Fibroblast of mammary gland (primary cell): ENCODE measurements at places on chromosomes 6 and 20.

DNA sequence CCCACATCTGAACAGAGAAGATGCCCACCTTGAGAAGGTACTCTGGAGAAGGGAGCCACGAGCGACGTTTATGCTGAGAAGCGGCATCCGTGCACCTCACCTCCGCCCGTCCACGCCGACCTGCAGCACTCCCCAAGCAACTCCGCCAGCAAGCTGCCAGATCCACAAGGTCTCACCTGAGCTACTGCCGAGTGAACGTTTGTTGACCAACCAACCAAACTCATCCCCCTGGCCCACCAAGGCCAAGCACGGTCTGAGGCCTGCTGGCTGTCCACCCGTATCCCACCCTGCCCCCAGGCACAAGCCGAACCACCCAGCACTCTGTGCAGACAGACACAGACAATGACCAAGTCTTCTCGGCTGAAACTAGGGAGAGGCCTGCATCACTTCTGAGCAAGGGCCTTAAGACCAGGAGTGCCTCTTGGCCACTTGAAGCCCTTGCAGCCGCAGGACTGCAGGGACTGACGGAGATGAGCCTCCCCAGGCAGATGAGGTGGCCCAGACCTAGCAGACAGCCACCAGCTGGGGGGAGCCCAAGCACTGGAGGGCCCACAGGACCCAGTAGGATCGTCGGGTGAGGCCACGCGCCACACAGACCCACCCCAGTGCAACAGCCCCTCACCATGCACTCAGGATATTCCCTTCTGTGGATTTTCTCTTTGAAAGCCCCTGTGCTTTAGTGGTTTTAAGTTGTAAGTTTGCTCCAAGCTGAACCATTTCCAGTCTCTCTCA lies 12.1 kb downstream of the TAF4 start:
- DNase-seq = no peak

DNA sequence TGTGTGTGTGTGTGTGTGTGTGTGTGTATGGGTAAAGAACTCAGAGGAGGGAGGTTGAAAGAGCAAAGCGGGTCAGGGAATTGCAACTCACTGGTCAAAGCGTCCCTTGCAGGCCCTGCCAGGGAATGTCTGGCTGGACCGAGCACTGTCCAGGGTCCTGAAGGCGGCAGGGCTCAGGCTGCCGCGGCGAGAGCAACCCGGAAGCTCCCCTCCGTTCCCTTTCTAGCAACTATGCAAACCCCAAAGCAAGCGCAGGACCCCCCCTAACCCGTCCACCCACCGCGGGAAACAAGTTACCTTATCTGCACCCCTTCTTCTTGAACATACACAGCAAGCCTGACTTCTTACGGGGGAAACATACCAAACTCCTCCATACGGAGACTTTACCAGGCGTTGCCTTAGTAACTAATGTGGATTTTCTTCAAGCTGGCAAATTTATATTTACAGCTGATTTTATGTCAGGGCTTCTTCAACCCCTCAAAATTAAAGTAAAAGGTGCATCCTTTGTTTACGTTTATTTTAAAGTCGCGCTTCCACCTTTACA lies 538 bp upstream of the GRM1 start:
- peak; percentile 52 for DNase-seq

DNA sequence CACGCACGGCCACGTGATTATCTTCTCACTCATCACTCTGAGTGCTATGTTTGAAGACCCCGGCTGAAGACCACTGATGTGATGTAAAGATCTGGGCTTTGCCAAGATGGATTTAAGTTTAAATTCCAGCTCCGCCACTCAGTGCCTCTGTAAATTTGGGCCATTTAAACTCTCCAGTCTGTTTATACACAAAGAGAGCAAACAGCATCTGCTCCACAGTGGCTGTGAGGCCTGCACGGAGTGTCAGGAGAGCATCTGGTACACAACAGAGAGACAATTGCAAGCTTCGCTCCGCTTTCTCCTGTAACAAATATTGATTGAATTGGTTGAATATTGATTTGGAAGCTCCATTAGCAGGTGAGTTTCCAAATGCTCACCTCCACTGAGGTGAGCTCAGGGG lies 80.5 kb upstream of the FRMD1 start:
- no peak for DNase-seq

DNA sequence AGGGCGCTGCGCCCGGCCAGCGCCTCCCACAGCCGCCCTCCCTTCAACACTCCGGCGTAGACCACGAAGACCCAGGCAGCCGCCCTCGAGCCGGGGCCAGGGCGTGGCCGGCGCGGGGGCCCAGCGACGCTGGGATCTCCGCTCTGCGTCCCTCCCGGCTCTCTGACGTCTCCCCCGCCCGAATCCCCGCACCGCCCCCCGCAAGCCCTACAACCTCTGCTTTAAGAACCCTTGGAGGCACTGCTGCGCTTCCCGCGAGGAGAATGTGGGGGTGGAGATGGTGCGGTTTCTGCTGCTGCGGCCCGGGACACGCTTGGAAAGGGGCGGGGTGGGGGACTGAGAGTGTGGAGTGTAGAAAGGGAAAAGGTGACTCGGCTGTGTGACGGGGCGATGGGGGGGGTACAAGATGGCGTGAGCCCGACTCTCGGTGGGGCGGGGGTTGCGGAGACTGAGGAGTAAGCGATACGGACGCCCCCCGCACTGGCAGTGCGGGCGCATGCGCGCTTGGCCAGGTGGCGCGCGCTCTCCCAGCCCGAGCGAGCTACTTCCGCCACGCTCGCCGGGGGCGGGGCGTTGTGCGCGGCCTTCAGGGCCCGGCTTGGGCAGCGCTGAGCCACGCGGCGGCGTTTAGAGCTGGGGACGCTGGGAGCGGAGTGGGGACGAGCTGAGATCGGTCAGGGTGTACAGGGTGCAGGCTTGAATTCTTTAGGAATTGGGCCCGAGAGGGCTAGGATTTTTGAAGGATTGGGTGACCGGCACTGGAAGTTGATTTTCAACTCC lies at the start of gene SUPT3H:
Gene SUPT3H, minus strand, starts transcription at position 381 of the 780 bp plus-strand sequence.
- peak; percentile 92 for DNase-seq

- DNase-seq = no peak
Observed at GRCh38 chr20:3101737-3102574, 17.4 kb upstream of the AVP start.

DNA sequence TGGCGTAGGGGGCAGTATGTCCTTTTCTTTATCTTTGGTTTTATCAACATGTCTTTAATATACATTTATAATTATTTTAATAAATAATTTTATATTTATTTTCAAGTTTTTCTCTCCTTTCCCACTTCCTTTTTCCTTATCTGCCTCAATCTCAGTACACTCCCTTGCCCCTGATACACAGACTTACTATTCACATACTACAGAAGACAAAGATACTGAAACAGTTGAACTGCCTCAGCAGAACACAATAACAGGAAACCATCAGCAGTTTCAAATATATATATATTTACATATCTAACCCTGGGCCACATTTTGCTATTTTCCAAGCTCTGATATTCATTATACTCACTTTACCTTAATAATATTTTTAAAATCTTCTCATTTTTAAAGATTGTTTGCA lies 19.8 kb downstream of the IBTK start:
- no peak for DNase-seq

- no peak for DNase-seq
Observed at GRCh38 chr6:8678466-8678865, 243.1 kb upstream of the SLC35B3 start.
